ENCODE measurements at places on chromosomes 13 and 19. TPM values are rescaled to one million over a fixed set of nuclear protein-coding genes. Genes with fewer than 3 reads are reported as not detected.
A peak's percentile ranks its signal among the peaks of the same experiment; 100 is the strongest.

- DNase-seq: no peak
Measured at GRCh38 chr13:98970330-98970729, 7.5 kb downstream of the DOCK9 start.

SELENOV gene
- total RNA-seq: not detected

DNA sequence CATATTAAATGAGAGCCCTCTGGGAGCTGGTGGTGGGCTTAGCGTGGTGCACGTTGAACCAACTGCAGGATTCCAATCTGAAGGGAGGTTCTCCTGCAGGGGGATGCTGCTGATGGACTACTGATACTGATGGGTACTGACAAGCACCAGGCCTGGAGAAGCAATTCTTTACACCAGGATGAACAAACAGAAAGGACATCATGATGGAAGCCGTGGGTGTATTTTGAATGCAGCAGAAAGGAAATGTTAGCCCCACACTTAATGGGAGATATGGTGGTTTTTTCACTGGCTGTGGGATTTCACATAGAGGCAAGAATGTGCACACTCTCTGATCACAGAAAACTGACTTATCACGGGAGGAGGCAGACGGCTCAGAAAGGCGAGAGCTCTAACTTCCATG, 299.7 kb downstream of the TEX29 start:
- DNase-seq: no peak

DNA sequence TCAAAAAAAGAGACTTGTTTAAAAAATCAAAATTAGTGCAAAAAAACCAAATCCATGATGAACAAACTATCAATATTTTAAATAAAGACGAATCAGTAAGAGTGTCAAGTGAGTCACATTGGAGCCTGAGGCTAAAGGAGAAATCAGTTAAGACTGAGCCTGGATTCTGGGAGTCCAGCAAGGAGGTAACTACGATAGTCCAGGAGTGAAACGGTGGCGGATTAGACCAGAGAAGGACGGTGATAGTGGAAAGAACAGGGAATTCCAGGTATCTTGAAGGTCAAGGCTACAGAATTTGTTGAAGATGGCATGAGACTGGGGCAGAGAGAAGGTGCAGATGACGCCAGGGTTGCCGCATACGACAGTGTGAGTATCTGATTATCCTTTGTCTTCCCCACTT, 7.0 kb upstream of the NPAS1 start:
- DNase-seq: no peak

- DNase-seq: peak; percentile 34
Measured at GRCh38 chr13:76516013-76516412, 370.2 kb downstream of the KCTD12 start.

All from glomerular endothelial cell (primary cell).